Activated CD4-positive, alpha-beta T cell treated with anti-CD3 and anti-CD28 coated beads for 4 hours (primary cell): ENCODE measurements at places on chromosomes 6 and 20.
A peak's percentile ranks its signal among the peaks of the same experiment; 100 is the strongest.

GRCh38 chr6:113208726-113209125, 648.4 kb upstream of the MARCKS start:
- no peak for DNase-seq

DNA sequence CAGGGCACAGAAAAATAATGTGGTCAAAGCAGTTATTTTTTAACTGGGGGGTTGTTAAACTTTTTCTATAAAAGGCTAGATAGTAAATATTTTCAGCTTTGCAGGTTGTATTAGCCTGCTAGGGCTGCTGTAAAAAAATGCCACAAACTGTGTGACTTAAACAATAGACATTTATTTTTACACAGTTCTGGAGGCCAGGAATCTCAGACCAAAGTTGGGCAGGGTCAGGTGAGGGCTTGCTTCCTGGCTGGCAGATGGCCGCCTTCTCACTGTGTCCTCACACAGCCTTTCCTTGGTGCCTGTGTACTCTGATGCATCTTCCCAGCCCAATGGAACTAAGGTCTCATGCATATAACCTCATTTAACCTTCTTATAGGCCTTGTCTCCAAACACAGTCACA, 294.7 kb downstream of the PTPRT start:
- DNase-seq = no peak

- DNase-seq = no peak
These were observed 629.4 kb downstream of the CBLN4 start for GRCh38 chr20:55375920-55376319.

DNA sequence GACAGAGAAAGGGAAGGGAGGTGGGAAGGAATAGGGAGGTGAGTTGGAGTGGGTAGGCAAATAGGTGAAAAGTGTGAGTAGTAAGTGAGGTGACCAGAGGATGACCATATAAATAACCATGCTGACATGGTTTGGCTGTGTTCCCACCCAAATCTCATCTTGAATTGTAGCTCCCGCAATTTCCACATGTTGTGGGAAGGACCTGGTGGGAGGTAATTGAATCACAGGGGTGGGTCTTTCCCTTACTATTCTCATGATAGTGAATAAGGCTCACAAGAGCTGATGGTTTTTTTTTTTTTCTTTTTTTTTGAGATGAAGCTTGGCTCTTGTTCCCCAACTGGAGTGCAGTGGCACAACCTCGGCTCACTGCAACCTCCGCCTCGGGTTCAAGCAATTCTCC, 21.5 kb upstream of the SMIM13 start:
- DNase-seq = no peak

DNA sequence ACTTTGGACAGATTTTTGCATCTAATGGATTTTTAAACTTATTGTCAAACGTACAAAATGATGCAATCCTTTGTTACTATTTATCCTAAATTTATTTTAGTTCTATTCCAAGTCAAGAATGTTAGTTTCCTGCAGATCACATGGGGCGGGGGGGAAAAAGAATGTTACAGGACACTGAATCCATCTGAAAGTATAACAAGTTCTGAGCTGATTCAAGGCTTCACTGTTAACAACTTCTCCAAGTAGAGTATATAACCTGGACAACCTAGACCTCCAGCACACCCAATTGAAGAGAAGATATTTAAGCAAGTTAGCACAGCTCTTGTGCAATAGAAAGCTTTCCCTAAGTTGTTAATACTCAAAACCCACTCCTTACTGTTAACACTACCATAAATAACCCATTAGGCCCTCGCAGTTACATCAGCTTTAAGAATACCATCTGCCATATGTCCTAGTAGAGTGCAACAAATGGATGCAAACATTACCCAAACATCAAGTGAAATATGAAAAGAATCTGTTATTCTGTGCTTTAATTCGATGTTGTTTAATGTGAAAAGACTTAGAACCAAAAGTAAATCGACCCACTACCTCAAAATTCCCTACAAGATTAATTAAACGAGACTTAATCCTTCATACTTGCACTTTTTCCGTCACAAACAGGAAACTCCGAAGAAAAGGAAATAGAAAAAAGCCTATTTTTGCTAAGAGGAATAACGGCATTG, 1.3 kb downstream of the SEC63 start:
- DNase-seq = no peak

GRCh38 chr6:161111261-161111660, 119.7 kb downstream of the MAP3K4 start:
- no peak for DNase-seq

GRCh38 chr20:10236540-10237533, 18.2 kb downstream of the SNAP25 start:
- DNase-seq = no peak

- no peak for DNase-seq
These were observed 88.2 kb downstream of the GJA1 start for GRCh38 chr6:121523628-121524027.

GRCh38 chr6:11374036-11375010, 141.9 kb upstream of the NEDD9 start:
- DNase-seq = peak; percentile 52

DNA sequence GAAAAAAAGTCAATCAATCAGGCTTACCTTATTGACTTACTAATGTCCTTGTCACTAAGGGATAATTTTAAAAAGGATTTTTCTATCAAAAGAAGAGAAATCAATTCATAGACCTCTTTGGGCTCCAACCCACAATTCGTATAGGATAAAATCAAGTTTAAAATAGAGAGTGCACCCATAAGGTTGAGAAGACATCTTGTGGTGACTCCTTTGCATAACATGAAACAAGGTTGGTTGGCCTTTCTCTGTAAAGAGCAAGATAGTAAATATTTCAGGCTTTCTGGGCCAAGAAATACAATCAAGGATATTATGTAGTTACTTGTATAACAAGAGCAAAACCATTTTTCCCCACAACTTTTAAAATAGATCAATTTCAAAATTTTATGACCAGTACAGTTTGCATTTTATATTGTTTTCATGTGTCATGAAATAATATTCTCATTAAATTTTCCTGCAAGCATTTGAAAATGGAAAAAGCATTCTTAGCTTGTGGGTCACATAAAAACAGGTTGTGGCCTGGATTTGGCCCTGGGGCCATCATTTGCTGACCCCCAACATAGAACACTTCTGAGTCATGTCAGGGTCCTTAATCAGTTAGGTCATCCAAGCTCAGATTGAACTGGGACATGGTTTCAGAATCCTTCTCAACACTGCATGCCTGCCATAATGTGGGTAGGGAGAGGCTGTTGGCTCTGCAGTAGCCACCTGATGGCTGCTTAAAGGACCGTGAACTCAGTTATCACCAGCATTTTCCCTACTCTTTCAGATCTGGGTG, 76.7 kb downstream of the MYB start:
- DNase-seq = no peak

- no peak for DNase-seq
These were observed 39.5 kb downstream of the FBXO5 start for GRCh38 chr6:152943260-152943897.

GRCh38 chr20:18984238-18985200, 170.9 kb downstream of the SCP2D1 start:
- DNase-seq = no peak

DNA sequence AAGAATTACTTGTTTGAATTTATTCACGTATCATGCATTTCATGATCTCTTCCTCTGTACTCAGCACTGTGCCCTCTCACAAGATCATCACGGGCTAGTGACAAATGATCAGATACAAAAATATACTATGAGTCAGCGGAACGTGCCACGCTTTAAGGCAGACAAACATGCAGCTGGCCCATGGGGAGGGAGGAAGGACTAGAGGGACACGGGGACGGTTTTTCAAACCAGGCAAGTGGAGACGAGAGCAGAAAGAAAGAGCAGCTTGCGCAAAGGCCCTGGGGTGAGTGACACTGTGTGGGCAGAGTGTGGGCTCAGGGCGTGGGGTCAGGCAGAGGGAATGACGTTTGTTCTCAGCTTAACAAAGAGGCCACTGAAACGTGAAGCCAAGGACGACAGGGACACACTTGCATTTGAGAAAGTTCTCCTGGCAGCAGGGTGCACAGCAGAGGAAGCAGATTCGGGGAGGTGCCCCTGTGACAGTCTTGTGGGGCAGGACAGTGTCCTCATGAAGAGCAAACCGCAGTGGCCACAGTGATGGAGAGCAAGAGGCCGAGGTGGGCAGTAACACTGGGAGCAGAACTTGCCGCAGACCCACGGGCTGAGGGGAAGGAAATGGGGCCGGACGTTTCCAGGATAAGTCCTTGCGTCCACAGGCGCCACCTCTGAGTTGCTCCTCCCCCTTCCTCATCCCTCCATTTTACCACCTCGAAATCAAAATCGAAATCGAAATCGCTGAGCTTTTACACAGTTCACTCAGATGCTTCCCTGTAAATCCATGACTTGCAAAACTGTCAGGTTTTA, 6.9 kb upstream of the RPS6KA2 start:
- no peak for DNase-seq

DNA sequence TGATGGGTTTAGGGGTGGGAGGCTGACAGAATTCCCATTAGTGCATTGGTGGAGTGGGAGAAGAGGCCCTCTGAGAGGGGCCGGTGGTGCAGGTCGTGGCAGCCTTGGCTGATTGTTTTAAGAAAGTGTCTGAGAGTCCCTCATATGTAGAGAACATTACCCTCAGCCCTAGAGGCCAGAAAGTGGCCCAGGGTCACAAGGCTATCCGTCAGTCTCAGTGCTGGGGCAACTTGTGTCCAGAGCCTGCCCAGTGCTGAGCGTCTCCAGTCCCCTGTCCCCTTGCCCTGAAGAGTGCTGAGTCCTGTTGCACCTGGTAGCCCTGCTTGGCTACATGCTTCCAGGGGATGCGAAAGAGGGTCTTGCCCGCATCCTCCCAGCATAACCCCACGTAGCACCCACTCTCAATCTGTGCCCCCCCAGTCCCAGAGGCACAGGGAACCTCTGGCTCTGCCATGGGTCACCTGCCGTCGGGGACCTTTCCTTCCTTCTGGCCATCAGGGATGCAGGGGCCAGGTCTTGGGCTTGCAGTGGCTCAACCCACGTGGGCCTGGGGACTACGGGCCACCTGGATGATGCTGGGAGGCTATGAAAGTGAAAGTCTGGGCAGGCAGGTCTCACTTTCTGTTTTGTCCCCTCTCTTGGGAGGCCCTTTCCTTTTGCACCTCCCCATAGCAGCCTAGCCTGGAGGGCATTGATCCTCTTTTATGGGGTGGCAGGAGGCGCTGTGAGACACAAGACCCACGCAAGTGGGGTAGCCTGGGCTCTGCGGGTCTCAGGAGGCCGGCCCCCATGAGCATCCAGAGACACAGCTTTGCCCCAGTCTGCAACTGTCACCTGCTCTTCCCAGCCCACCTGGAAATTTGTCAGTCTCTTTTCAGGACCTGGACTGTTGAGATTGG, 12.2 kb downstream of the DUSP15 start:
- no peak for DNase-seq

DNA sequence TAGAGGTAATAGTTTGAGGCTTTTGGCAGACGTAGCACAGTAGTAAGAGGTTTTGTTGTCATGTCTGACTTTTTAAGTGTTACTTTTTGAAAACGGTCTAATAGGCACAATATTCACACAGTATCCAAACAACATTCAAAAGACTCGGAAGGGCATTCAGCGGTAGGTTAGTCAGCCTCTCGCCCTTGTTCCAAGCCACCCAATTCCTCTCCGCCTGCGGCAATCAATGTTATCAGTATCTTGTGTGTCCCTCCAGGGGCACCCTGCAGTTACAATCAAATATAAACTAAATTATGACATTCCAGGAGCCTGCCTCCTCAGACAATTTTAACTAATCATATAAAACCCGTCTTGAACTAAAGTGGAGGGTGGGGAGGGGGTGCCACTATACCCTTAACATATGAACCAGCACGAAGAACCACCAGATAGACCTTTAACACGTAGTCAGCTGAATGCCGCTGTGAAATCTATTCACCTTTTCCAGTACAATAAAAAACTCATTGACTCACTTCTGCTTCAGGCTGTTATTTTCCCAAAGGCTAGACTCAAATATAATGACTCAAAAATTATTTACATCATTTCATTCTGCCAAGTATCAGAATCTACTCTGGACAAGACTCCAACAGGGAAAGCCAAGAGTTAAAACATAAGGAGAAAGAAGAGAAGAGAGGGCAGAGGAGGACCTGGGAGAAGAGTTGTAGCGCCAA, 1.6 kb downstream of the TENT5A start:
- no peak for DNase-seq

DNA sequence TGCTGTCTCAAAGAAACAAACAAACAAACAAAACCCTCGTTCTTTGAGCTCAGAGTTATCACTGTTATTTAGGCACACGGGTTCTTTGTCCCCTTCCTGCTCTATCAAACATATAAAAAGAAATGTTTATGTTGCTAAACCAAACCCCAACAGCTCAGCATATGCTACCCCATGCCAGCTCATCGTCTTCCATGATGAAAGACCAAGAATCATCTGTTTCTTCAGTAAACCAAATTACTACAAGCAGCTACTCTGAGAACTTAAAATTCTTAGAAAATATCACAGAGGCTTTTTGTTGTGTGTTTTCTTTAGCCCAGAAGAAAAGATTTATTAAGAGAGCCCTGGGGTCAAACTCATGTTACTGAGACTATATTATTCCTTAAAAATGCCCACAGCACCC, 4.7 kb downstream of the TRERF1 start:
- DNase-seq = no peak

DNA sequence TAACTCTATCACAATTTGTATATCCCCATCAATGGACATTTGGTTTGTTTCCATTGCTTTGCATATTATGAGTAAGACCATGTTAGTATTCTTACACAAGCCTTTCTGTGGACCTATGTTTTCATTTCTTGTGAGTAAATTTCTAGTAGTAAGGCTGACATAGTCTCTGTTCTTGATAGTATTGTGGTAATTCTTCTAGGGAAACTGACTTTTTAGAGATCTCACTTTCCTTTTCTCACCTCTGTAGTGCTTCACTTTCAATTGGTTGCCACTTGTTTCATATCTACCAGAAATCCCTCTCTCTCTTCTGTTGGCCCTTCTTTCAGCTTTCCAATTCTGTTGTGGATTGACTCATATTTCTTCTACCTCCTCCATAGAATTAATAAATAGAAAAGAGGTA, 8.5 kb downstream of the ISM1 start:
- no peak for DNase-seq

DNA sequence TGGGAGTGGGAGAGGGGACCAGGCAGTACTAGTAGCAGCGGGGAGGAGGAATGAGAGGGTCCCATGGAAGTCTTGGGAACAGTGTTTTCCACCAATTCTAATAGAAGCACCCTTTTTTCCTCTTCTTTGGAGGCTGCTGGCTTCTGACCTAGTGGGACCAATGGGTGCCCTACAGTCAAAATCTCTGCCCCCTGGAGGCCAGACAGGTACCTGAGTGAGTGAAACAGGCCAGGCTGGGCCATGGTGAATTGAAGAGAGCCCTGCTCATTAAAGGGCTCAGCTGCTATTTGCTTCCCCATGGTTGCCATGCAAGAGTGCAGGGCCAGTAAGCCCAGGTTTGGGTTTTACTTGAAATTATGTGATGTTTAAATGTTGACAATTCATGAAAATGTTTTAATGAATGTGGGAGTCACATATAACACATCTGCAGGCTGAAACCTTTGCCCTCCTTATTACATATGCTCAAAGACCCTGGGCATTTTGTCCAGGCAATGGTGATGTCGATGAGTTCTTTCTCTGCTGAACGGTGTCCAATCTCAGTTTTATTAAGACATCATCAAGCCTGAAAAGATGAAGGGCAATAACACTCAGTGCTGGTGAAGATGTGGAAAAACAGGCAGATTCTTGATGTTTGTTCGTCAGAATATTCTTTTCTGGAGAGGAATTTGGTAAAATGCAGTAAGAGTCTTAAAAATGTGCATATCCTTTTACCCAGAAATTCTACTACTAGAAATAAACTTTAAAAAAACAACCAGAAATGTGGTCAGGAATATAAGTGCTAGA, 42.3 kb upstream of the OCSTAMP start:
- no peak for DNase-seq
